Esophagus squamous epithelium (tissue), 5 donors: ENCODE measurements at places on chromosomes 2 and 18.

DNA sequence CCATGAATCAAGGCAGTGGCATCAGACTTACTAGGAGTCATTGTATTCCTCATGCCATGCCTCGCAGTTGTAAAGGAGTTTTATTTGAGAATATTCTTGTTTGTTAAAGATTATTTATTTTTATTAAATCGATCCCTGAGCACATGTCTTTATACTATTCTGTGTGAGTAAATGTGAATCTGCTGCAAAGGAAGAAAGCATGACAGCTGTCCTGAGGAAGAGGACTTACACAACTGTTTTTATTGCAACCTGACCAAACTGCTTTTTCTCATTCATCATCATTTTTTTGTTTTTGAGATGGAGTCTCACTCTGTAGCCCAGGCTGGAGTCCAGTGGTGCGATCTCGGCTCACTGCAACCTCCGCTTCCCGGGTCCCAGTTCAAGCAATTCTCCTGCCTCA is 34.1 kb downstream of the INO80D start:
- DNase-seq, result no peak

DNA sequence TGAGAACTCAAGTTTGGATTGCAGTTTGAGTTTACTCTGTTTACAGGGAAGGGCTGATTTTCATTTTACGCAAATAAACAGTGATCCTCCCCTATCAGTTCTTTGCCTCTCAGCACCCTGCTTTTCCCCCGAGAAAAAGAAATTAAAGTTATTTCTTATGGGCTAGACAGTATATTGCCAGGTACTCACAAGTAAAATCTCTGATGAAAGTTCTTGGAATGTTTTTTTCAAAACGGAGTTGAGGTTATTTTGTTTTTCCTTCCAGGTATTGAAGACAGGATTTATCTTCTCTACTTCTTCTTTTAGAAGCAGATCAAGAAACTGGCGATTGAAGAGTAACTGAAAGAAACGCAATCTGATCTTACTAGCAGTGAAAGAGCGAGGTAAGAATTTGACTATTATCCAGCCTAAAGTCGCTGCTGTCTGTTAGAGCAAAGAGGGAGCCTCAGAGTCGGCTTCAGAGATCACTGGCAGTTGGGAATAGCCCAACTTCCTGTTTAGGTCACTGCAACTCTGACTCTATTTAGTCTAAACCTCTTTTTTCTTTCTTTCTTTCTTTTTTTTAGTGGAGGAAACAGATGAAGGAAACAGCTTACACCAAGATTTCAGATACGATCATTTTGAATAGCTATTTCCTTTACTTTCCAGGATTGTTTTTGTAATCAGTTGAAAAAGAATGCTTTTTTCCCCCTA is at the start of gene TFPI:
TFPI (minus strand) TSS at position 425 of the 693 bp plus-strand sequence. CDS start 50,667 bp downstream, outside the sequence.
- DNase-seq, result no peak

GRCh38 chr2:62216113-62216512 is 20.2 kb downstream of the B3GNT2 start:
- DNase-seq, result no peak

DNA sequence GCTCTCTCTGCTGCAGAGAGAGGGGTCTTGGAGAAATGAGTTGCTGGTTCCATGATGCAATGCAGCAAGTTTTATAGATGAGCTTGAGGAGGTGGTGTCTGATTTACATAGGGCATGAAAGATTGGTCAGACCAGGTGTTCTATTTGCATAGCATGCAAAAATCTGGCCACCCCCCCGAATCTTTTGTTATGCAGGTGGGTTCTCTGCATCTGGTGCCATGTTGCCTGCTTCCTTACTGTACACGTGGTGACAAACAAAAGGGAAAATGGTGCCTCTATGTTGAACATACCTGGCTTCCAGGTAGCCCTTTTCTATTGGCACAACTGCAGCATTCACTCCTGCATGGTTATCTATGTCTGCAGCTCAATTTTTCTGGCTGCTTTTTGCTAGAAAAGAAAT is 169.4 kb downstream of the GALNT1 start:
- DNase-seq, result no peak

- no peak for DNase-seq
Measured at GRCh38 chr2:9699139-9700108, 68.6 kb upstream of the YWHAQ start.

- DNase-seq, result no peak
Measured at GRCh38 chr2:192035731-192036442, 158.8 kb downstream of the TMEFF2 start.

DNA sequence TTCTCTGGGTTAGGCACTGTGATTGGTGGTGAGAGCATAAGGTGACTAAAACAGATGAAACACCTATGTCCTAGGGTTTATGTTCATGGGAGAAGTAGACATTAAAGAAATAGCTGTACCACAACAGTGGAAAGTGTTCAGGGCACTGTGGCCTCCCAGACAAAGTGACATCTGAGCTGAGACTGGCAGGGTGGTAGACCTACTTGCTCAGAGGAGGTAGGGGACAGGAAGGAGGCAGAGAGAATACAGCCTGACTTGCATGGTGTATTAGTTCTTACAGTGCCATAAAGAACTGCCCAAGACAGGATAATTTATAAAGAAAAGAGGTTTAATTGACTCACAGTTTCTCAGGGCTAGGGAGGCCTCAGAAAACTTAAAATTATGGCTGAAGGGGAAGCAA is 82.6 kb downstream of the MAPRE2 start:
- no peak for DNase-seq

GRCh38 chr2:134917360-134917865 is 1.2 kb upstream of the CCNT2 start:
- DNase-seq, result no peak

DNA sequence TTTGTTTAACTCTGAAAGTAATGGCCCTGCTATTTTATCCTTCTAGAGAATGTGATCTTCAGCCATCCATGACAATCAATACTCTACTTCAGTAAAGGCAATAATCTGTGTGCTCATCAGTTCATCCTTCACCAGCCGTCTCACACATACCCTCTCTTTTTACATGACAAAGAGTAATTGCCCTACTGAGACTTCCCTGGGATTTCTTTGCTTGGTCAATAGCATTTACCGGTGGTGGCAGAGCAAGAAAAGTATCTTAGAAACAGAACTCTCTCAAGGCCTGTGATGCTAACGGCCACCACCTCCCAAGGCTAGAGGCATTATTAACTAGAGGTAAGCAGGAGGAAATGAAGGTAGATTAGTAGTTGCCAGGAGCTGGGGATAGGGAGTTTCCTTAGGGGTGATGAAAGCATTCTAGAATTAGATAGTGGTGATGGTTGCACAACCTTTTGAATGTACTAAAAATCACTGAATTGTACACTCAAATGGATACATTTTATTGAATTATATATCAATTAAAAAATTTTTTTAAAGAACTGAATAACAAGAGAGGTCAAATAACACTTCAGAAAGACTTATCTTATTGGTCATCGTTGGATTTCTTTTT is 57.9 kb upstream of the EPC2 start:
- no peak for DNase-seq

GRCh38 chr2:99660616-99661406 is 171.0 kb upstream of the REV1 start:
- no peak for DNase-seq

GRCh38 chr2:191421950-191422349 is 176.7 kb downstream of the MYO1B start:
- DNase-seq, result no peak

- no peak for DNase-seq
Measured at GRCh38 chr2:192265751-192266150, 71.0 kb upstream of the TMEFF2 start.

GRCh38 chr2:146985753-146986152 is 859.1 kb upstream of the ACVR2A start:
- DNase-seq, result no peak

GRCh38 chr18:37584952-37585695 is 19.5 kb upstream of the CELF4 start:
- no peak for DNase-seq

DNA sequence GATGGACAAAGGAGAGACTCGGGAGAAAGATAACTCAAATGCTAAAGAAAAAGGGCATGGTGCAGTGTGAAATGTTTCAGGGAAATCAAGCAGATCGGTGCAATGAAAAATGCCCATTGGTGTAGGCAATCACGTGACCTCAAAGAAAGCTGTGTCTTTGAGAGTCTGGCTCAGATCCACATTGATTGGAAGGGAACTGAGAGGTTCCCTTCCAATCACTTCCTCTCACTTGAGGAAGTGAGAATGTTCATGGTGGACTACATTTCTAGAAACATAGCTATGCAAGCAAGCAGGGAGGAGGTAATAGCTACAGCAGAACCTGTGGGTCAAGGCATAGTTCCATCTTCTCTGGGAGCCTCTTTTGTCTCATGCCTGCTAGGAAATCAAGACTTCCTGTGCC is 187.4 kb downstream of the LPIN1 start:
- DNase-seq, result no peak

GRCh38 chr2:18484625-18485024 is 75.8 kb downstream of the RDH14 start:
- DNase-seq, result no peak

- no peak for DNase-seq
Measured at GRCh38 chr18:23912356-23912755, 102.2 kb upstream of the TTC39C start.

DNA sequence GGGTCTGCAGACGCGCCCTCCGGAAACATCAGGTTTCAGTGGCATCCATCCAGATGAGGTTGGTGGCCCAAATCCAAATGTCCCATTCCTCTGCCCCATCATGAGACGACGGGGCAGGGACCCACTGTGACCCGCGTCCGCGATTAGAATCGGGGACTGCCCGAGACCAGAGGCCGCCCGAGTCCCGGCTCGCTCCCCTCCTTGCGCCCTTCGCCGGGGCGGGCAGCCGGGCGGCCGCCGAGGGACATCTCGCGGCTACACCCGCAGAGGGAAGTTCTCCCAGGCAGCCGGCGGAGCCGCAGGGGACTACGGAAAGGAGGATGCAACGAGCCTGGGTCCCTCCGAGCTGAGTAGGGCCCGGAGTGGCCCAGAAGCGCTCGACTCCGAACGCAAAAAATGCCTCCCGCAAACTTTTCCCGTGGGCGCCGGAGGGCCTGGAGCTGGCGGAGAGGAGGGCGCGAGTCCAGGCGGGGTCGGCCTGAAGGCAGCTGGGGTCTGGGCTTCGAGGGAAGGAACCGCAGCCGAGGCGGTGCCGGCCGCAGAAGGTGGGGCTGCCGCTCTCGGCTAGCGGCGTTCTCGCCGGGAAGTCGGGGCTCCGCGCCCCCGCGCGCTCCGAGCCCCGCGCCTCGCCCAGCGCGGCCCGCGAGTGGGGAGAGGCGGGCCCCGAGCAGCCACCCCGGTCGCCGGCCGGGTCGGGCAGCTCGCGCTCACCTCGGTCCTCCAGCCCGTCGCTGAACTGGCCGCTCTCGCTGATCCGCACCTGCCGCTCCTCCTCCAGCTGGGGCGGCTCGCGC is 580 bp downstream of the TMEM163 start:
- no peak for DNase-seq

- DNase-seq, result no peak
Measured at GRCh38 chr2:31234683-31235503, 941 bp downstream of the EHD3 start.

- DNase-seq, result peak; percentile 1
Measured at GRCh38 chr2:69652206-69652605, 8.7 kb upstream of the AAK1 start.

DNA sequence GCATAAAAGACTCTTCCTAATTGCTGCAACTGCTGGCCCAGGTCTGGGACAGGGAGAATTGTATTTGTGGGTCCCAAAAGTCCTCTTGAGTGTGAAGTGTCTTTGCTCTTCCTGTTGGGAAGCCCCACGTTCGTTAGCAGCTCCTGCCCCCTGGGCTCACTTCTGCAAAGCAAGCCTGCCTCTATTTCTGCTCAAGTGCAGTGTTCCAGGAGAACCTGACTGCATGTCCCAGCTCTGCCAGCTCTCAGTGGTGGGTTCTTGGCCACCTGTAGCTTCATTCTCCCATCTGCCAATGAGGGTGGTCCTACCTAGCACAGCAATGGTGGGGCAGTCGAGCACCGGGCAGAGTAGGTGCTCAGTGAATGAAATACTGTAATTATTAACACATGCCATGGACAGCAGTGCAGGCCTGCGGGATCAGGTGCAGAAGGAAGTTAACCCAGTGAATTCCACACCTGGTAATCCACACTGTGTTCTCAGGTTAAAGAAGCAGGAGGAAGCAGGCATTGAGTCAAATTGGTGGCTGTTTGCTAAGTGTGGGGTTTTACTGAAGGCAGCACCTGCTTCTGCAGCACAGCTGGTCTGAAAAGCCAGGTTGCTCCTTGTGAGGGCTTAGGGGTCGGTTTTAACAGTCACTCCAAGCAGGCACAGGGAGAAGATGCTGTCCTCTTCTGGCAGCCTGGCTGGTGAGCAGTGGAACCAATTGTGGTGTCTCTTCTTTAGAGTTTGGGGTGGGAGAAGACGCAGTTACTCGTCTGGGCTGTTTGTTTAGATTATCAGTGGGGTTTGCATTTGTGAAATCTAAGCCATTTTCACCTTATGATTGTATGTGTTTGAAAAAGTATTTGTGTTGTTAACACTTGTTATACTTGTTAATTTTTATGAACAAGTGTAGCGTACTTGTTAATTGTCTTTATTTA is 54.3 kb downstream of the DGKD start:
- DNase-seq, result no peak

GRCh38 chr2:235131334-235132305 is 179.8 kb downstream of the SH3BP4 start:
- DNase-seq, result no peak

GRCh38 chr2:238866656-238867277 is 18.9 kb downstream of the TWIST2 start:
- no peak for DNase-seq

- DNase-seq, result no peak
Measured at GRCh38 chr18:11747731-11748130, 58.7 kb downstream of the GNAL start.
